Activated naive CD8-positive, alpha-beta T cell treated with anti-CD3 and anti-CD28 coated beads, Interleukin-2, amount 50 U/mL, for 24 hours (primary cell): ENCODE measurements at places on chromosomes 7 and 10.

DNA sequence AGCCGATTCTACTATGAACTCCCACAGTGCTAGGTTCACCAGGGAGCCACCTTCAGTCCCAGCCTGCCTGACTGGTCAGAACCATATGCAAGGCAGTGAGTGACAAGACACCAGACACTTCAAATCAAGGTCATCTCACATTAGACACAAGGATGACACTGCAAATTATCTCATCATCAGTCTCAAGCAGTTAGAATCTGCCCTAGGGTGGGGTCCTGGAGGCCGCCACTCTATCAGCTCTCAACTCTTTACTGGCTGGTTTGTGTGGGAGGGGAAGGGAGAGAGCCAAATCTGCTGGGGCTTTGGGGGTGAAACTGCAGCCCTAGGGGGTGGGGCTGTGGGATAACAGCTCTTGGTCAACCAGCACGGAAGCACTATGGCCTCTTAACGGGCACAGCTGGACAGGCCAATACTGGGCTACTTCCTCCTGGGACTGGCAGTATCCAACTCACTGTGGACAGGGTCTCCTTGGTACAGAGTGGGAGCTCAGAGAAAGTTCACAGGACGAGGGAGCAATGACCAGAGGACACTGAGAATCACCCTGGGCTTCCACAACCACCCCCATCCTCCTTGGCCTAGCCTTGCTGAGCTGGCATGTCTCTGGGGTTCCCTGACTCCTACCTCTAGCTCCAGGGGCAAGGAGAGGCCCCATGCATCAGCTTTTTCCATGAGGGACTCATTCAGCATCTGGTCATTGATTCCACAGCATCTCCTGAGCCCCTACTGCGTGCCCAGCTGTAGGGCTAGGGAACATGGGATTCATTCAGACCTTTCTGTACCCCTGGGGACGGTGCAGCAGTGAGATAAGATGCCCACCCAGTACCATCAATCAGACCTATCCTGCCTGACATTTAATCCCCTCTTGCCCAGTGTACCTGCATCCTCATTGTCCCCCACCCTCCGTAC lies 5.4 kb downstream of the GPRIN2 start:
- no peak for DNase-seq

DNA sequence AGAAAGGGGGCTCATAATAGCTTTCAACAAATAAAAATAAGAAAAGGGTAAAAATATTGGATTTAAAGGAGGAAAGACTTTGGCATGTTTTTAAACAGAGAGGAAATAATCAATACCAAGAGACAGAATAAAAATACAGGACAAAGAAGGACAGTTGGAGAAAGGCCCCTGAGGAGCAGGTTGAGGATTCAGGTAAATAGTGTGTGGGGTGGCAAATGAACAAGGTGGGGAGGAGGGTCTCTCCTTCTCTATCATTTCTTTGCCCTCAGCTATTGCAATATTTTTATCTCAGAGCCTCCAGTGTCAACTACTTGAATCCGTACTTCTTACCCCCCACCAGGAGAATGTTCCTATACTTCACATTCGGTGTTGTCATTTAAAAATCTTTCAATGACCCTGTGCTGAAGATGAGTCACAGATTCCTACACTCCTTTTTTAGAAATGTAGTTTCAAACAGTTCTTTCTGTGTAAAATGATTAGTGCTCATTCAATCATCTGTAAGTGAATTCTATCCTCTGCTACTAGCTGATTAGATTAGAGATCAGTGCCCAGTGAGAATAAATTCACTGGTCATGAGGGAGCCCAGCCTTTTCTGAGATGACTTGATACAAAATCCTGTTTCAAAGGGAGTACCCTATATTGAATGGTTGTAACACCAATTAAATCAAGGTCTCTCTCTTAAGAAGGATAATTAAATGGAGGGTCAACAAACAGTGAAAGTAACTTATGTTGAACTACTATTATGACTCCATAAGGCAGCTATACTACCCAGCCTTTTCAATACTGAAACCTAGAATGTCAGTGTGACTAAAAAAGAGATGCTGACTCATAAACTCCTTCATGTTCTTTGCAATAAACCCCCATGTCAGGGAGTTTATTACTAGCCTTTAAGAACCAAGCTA lies 50.4 kb upstream of the WNT16 start:
- DNase-seq, result no peak

- no peak for DNase-seq
These were observed 416.9 kb upstream of the MKI67 start for GRCh38 chr10:128543151-128543550.

DNA sequence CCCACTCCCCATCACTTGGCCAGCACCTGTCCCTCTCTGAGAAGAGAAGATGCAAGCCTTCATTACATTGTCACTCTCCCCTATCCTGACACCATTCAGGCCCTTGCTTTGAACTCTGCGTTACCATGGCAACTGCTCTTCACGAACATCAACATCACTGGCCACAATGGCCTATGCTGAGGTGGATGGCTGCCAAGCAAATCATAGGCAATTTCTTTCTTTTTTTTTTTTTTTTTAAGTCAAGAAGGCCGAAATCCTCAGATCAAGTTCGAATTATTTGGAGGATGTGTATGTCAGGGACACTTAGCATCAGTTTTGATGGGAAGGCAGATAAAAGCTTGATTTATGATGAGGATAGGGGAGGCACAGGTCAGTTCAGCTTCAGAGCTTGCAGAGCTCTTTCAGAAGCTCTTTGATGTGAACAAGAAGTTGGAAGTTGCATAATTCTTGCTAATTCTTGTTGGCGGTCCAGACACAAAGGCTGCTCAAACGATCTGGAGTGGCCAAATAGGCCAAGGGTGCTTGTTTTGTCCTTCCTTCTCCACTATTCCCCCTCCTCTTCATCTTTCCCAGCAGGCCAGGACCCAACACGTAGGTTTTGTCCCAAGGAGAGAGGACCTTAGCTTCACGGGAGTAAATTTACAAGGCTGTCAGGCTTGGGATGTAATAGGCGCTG lies 179.9 kb upstream of the NPVF start:
- DNase-seq, result no peak

DNA sequence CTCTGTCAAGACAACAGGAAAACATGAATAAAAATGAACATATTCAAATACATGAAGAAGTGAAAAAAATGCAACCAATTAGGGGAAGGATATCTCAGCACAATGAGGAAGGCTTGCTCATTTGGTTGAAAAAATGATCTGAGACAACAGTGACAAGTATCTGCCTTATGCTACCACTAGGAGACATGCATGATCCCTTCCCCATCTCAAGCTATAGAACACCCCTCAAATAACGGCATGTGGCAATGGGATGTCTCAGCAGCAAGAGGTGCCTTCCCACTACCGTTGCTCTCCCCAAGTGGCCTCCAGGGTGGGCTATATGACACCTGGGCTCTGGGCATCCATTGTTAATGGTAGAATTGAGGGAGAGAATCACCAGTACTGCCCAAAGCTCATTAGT lies 98.1 kb upstream of the RSU1 start:
- no peak for DNase-seq

DNA sequence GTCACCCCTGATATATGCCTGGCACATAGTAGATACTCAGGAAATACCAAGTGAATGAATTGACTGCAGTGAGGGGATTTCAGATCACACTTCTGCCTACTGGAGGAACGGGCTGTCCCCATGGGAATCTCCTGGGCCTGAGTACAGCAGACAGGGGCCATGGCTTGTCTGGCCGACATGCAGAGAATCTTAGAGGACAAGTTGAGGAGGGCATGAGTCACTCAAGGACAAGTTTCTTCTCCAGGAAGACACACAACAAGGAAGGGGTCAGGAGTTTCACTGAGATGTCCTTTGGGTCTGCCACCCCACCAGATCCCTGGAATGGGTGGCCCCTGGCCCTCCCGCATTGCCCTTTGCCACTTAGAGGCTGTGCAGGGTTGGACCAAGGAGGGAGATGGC lies 20.7 kb downstream of the PLPP4 start:
- no peak for DNase-seq

GRCh38 chr10:70178139-70178725 lies 7.9 kb upstream of the SAR1A start:
- DNase-seq, result no peak
